ENCODE measurements at places on chromosomes 11 and 22.

DNA sequence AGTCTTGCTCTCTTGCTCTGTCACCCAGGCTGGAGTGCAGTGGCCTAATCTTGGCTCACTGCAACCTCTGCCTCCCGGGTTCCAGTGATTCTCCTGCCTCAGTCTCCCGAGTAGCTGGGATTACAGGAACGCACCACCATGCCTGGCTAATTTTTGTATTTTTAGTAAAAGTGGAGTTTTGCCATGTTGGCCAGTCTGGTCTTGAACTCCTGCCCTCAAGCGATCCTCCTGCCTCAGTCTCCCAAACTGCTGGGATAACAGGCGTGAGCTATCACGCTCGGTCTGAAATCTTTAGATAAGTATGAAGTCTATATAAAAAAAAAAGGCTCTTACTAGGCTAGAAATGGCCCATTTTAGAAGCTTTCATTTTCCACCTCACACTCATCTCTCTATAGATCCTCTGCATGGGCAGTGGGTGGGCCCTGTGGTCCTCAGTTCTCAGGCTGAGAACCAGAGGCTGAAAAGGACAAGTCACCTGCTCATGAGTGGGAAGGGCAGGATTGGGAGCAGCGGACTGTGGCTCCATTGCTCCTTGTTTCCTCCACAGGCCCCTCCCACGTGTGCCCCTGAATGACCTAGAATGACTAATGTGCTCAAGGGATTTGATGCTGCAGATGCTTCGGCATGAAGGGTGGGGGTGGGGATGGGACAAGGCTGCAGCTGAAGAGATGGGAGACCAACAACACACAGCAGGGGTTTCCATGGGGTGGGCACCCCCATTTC, 19.8 kb upstream of the PRAME start:
- DNase-seq: no peak

- no peak for DNase-seq
Observed at GRCh38 chr11:133660202-133660568, 127.9 kb upstream of the OPCML start.

DNA sequence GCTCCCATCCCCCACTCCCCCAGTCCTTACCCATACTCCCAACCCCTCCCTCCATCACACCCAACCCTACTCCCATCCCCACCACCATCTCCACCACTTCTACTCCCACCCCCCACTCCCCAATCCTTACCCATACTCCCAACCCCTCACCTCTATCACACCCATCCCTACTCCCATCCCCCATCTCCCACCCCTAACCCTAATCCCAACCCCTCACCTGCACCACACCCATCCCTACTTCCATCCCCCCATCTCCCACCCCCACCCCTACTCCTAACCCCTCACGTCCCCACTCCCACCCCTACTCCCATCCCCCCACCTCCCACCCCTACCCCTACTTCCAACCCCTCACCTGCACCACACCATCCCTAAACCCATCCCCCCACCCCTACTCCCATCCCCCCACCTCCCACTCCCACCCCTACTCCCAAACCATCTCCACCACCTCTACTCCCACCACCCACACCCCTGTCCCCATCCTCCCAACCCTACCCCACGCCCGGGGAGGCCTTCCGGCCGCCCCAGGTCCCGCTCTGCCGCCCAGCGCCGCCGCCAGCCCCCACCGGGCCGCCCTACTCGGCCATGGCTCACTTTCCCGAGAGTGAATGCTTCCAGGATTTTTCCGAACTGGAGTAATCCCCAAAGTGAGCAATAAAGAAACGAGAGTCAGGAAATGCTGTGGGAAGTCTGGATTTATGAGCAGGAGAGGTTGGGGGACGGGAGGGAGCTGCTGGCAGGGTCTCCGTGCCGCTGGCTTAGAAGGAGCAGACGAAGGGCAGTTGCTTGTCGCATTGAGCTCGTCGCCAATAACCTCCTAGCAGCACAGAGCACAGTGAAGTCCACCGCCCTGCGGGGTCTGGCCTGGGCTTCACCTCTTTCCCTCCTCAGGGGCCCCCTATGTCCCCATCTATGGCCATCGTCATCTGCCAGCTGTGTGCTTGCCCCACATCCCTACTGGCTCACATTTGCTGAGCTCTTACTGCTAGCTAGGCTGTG, 4.6 kb downstream of the PRG3 start:
- no peak for DNase-seq

- DNase-seq: peak; percentile 26
Observed at GRCh38 chr22:20464096-20464614, 26.5 kb upstream of the SCARF2 start.

- no peak for DNase-seq
Observed at GRCh38 chr11:115409116-115409670, 95.0 kb downstream of the CADM1 start.

DNA sequence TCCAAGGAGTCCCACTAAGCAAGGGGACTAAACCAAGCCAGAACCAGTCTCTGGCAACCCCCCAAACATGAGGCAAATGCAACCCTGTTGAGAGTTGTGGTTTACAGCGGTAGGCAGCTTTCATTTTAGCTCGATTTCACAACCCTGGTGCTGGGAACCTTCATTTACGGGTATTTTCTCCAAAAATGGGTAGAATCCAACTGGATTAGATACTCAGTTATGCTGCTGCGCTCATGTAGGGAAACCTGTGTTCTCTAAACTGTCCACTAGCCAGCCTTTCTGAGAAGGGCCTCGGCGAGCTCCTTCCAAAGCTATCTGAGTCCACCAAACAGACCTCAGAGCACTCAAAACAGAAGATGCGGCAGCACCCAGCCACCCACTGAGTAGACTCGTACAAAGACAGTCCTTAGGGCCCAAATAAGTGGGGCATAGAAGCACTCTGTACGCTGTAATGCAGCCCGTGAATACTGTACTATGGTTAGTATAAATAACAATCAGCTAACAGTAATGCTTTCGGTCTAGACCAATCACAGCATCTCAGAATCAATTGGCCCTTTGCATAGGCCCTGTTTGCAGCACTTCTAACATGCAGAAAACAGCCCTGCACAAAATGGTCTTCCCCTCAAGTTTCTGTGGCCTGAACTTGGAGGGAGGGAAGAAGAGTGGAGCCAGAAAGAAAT, 104.7 kb downstream of the ETS1 start:
- DNase-seq: no peak

- no peak for DNase-seq
Observed at GRCh38 chr22:26377170-26377830, 51.8 kb upstream of the ASPHD2 start.

- DNase-seq: no peak
Observed at GRCh38 chr11:122593473-122594420, 61.8 kb upstream of the UBASH3B start.

DNA sequence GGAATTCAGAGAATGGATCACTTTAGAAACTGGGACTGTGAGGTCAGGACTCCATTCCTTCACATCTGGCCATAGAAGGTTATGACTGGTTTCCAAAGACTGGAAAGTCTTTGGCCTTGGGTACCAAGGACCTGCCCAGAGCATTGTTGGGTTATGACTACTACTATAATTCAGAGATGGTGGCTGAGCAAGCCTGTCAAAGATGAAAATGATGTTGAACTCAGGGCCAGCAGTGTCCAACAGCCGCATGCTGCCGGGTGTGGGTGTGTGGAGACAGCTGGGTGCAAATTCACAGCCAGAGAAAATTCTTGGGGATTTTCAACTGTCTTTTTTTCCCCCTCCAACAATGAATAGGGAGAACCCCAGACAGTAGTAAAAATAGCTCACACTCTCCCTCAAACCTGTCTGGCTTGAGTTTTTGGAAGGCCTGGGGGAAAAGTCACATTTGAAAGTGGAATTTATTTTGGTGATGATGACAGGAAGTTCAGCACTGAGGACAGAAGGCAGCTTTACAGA, 166.8 kb upstream of the NCAM1 start:
- no peak for DNase-seq

DNA sequence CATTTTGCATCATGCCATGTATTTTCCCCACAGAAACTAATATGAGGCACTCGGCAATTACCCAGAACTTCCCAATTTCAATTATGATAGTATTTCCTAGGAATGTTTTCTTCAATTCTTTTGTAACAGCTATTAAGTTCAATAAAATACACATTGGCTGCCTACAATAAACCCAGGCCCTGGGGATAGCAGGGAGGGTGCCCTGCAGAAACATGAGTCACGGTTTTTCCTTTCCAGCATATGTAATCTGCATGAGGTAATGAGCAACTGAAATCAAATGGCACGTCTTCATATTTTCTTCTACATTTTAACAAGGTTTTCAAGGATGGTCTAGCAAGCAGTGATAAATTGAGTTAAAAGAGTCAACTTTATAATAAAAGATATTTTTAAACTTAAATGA, 32.0 kb downstream of the GUCY1A2 start:
- no peak for DNase-seq

- peak; percentile 6 for DNase-seq
Observed at GRCh38 chr11:11243590-11244469, 109.2 kb downstream of the CSNK2A3 start.

DNA sequence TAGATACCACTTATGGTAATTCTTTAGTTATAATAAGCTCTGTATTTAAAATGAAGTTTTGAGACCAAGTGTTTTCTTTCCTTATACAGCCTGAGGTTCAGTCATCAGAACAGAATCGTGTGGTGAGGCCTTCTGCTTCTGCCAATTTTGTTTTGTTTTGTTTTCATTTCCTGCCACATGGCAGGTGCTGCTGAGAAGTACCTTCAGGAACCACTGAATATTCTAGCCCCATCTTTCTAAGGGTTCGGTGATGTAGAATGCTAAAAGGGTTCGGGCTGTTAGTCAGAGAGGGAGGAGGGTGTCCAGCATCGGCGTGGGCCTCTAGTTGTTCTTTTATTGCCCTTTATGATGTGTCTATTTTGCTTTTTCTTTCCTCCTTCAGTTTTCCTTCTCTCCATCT, 25.8 kb downstream of the TNRC6B start:
- DNase-seq: no peak

DNA sequence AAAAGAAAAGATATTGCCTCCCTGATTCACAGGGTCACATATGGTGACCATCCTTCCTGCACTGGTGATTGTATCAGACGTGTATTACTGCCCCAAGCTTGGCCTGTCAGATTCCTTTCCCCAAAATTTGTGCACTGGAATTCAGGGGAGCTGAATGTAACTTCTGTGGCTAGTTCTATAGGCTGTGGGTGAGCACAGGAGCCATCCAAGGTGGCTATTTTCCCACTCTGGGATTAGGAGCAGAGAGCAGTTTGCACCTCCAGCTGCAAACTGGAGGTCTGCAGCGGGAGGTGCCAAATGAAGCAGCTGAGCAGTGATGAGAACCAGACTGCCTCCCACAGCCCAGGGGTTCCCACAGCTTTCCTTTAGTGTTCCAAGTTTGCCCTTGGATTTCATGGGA, 124.2 kb upstream of the PITPNB start:
- DNase-seq: no peak

DNA sequence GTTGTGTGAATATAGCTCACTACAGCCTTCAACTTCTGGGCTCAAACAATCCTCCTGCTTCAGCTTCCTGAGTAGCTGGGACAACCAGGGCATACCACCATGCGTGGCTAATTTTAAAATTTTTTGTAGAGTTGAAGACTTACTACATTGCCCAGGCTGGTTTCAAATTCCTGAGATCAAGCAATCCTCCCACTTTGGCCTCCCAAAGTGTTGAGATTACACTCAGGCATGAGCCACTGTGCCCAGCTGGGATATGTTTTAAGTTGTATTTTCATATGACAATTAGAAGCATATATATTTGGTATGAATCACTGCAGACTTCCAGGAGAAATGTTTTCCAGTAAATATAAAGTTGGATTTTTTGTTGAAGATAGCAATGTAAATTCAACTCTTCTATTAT, 15.4 kb downstream of the DDX10 start:
- DNase-seq: no peak

DNA sequence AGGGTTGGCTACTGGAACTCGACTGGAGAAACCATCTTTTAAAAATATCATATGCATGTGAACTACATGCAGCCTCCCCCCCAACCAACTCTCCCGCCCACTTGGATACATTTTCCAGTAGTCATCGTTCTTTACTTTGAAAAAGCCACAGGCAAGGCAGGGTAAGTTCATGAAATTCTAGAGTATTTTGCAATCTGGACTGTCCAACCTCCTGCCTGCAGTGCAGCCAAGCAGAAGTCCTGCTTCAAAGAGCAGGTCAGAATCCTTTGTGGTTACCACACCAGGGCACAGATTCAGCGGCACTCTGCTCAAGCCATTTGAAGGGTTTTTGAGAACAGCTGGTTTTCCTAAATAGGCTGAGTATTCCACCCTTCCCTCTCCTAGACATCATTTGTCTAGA, 12.1 kb downstream of the ELF5 start:
- no peak for DNase-seq

GRCh38 chr11:80562523-80563125, 1121.8 kb upstream of the TENM4 start:
- no peak for DNase-seq

- no peak for DNase-seq
Observed at GRCh38 chr11:84056653-84057376, 770.6 kb upstream of the CCDC90B start.

DNA sequence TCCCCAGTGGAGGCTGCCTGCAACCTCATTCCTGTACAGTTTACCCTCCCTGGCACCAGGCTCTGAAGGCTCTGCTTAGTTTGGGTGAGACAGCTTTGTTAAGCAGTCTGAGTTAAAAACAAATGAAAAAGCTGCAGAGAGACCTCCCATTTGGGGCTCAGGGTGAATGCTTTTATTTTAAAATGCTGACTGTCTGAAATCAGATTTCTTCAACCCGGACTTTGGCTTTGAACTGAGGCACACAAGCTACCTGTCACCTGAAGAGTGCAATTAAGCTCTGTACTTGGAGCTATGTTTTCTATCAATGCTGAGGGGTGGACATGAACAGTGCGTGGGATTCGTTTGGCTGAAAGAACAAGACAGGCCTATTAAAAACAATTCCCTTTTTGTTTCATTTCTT, 217.5 kb upstream of the SORL1-AS1 start:
- no peak for DNase-seq

DNA sequence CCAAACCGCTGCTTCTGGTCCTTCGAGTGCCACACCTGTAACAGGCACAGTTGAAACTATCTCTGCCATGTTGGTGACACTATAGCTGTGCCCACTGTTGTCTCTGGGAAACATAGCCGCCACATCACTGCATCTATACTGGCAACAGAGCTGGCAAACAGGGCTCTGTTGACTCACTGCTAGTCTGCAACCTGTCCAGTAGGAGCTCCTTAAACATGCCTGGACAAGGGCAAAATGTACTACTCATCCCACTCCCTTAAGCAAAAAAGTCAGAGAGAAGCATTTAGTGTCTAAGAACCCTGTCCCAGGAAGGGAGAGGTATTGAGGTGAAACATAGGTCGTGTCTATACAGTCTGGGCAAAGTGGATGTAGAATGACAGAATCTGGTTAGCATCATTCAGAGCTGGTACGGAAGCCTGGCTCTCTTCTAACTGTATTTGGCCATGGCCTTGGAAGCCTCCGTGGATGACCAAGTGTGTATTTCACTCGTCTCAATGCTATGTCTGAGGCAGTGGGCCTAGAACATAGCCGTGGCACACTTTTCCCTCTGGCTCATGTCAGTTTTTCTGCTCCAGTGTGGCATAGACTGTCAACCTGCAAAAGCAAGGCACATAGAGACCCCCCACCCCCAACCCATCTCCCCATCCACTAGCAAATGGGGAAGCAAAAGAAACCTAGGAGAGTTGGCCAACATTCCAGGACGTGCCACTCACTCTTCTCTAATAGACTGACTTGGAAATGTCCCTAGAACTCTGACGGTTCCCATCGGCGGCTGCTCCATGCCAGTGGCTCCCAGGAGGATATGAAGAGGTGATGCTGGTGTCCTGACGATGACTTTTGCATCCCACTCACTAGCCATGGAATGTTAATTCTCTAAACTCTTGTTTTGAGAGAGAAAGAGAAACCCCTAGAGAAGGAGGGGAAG, 21.4 kb upstream of the PISD start:
- DNase-seq: no peak

GRCh38 chr11:59678813-59679165, 10.0 kb upstream of the PATL1 start:
- DNase-seq: no peak

GRCh38 chr11:75319035-75319877, 32.2 kb downstream of the ARRB1 start:
- DNase-seq: no peak

Measured in activated CD4-positive, alpha-beta T cell treated with anti-CD3 and anti-CD28 coated beads for 24 hours (primary cell).